Stimulated activated CD8-positive, alpha-beta memory T cell treated with anti-CD3 and anti-CD28 coated beads, Interleukin-15, amount 100 ng/mL, for 4 hours (primary cell): ENCODE measurements at places on chromosomes 3 and 15.

DNA sequence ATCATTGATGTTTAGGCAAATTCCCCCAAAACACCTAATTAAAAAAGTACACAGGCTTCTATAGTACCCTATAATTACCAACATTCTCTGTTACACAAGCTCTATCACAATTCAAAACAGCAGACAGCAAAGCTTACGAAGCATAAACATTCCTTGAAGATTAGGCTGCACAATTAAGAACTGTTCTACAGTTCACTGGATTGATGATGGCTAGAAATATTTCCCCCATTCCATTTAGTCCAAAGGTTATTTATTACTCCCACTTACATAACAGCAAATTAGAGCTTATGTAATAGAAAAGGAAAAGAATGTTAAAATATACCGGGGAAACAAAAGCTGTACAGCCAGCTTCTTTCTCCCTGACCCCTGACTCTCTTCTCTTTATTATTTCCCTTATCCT is 49.3 kb downstream of the UACA start:
- DNase-seq, result no peak

GRCh38 chr3:10625323-10625722 is 119.9 kb upstream of the ATP2B2 start:
- no peak for DNase-seq

DNA sequence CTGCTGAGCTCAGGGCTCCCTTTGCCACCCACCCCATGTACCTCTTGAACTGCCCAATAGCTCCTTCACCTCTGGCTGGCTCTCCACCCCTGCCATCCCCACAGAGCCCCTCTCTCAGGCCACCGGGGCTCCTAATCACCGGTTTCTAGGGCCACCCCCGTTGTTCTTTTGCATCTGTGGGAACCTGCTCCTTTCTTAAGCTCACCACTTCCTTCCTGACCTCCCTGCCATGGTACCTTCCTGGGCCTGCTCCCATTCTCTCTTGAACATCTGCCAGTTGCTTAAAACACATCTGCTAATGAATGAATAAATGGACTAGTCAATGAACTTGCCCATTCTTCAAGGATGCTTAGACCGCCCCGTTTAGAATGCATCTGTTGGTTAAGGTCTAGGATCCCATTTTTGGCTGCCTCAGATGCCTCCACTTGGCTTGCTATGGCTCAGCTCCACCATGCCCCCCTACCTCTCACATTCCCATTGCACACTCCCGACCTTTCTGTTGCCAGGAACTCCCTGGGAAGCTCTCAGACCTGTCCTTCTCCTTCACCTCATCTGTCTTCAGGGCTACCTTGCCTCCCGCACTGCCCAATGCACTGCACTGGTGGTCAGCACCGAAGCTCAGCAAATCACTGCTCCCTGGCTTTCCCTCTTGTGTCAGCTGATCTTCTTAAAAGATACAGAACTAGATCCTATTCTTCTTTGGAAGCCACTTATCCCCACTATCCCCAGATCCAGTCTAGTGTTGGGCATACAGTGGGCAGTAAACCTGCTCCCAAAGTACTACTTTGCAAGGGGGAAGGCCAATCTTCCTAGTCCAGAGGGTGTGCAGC is 9.1 kb downstream of the AMOTL2 start:
- no peak for DNase-seq

GRCh38 chr3:69825446-69825845 is 86.2 kb downstream of the MITF start:
- no peak for DNase-seq

GRCh38 chr3:163735394-163735793 is 1342.9 kb downstream of the SI start:
- no peak for DNase-seq

DNA sequence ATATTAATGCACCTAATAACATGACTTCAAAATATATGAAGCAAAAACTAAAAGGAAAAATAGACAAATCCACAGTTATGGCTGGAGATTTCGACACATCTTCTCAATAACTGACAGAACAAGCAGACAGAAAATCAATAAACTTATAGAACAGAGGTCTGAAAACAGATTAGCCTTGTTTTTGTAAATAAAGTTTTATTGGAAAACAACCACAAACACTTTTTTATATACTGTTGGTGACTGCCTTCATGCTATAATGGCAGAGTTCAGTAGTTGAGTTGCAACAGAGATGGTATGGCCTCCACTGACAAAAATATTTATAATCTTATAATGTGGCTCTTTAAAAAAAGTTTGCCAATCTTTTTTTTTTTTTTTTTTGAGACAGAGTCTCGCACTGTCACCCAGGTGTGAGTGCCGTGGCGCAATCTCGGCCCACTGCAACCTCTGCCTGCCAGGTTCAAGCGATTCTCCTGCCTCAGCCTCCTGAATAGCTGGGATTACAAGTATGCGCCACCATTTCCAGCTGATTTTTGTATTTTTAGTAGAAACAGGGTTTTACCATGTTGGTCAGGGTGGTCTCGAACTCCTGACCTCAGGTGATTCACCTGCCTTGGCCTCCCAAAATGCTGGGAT is 52.2 kb upstream of the GATA2 start:
- no peak for DNase-seq

GRCh38 chr3:4251412-4251811 is 51.8 kb upstream of the SETMAR start:
- no peak for DNase-seq

DNA sequence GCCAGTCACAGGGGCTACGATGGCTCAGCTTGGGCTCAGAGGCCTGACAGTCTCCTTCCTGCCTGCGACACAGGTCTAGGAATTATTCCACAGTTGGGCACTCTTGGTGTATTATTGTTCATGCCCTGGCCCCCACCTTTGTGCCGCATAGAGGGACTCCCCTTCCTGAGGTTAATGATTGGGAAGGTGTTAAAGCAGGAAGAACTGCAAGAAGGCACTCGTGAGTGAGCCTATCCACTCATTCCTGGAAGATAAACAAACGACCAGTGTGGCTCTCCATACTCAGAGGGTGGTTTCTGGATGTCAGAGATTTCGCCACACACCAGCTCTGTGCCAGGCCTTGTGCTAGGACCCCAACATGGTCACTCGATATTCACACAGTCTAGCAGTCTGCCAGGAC is 12.3 kb downstream of the LIPC start:
- no peak for DNase-seq

GRCh38 chr15:49686599-49686998 is 65.8 kb downstream of the DTWD1 start:
- DNase-seq, result no peak

DNA sequence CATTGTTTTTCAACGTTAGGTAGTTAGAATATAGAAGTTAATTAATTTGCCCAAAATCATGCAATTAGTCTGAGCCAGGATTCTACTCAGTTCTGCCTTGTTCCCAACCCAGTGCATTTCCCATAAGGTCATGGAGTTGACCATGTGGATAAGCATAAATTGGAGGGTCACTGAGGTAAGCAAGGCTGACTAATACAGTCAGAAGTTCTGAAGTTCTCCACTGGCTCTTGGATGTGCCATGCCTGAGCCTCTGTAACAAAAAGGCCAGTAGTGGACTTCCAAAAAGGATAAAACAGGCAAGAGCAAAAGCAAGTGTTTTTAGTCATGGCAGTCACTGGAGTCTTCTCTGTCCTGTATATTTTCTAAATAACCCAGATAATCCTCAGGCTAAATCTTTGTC is 124.4 kb upstream of the PHLDB2 start:
- DNase-seq, result no peak

DNA sequence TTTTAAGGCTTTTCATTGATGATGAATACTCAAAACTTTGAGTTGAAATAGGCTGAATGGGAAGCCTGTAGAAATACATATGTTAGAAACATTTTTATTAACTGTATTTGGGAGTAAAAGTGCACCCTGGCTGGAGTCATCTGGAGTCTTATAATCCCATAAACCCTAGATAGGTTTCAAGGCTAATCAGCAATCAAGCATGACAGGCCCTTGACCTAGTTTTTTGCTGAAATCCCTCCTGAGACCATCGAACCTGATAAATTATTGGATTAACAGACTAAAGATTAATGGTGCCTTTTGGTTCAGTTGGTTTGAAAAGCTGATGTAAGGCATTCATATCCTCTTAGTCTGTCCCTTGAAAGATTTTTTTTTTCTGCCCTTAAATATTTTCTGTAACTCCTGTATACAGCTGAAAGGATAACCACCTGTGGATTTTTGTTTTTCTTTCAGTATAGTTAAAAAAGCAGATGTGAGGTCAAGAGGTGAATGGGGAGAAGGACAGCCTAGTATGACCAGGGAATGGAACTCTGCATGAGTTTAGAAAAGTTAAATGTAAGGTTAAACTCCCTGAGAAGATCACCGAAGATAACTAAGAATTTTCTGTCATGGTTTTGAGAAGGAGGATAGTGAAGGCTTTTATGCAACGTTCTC is 69.4 kb upstream of the STXBP5L start:
- no peak for DNase-seq

GRCh38 chr3:59235634-59236012 is 185.8 kb upstream of the CFAP20DC start:
- DNase-seq, result no peak

DNA sequence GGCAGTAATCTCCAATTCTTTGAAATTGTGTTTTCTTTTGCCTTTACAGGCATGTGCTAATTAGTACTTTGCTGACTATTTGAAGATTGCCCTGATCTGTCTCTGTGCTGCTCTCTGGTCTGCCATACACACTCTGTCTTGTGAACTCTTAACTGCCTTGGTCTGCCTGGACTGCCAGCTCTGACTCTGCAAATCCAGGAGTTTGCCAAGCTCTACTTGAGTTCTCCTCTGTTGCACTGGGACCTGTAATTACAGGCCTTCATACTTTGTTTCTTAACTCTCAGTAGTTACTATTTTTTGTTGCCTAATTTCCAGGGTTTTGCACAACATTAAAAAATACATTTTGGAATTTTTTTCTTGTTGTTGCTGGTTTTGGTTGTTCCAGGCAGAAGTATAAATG is 155.0 kb downstream of the RSRC1 start:
- DNase-seq, result no peak

- DNase-seq, result no peak
These were observed 2.2 kb downstream of the CHRNB4 start for GRCh38 chr15:78638658-78639314.
